AG04450 (cell line): ENCODE measurements at places on chromosomes 5 and 9.
A peak's percentile ranks its signal among the peaks of the same experiment; 100 is the strongest.

- DNase-seq, result no peak
Measured at GRCh38 chr5:157107508-157107907, 1.3 kb downstream of the HAVCR2 start.

DNA sequence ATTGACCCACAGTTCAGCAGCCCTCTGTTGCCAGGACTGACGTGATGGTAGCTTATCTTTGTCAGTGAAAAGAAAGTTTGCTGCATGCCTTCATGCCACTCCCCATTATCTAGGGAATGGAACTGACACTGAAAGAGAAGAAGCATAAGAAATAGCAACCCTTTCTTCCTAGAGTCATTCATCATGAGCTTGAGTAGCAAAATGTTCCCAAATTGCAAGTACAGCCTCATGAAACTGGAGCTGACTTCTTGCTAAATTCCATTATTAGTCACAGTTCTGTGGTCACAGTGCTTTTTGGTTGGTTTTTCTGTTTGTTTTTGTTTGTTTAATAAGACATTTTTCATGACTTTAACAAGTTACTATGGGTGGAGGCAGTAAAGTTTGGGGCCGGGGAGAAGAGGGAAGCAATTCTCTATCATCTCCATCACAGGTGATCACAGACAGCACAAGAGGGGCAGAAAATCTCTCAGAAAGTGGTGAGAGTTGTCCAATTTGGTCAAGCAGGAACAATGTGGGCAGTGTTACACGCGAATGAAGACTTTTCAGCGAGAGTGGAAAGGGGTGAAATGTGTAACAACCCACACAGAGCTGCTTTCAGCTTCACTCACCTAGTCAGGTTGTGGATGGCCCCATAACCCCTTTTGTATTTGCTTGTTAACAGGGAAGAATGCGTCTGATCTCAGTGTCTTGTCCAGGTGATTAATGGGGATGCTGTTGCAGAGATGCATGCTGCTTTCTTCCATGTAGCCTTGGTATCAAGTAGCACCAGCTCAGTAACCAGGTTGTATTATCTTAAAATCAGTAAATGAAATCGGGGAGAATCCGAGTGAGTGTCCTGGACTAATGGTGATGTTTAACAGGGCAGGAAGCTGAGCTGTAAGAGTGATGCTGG lies 440.4 kb downstream of the DMRT2 start:
- no peak for DNase-seq

DNA sequence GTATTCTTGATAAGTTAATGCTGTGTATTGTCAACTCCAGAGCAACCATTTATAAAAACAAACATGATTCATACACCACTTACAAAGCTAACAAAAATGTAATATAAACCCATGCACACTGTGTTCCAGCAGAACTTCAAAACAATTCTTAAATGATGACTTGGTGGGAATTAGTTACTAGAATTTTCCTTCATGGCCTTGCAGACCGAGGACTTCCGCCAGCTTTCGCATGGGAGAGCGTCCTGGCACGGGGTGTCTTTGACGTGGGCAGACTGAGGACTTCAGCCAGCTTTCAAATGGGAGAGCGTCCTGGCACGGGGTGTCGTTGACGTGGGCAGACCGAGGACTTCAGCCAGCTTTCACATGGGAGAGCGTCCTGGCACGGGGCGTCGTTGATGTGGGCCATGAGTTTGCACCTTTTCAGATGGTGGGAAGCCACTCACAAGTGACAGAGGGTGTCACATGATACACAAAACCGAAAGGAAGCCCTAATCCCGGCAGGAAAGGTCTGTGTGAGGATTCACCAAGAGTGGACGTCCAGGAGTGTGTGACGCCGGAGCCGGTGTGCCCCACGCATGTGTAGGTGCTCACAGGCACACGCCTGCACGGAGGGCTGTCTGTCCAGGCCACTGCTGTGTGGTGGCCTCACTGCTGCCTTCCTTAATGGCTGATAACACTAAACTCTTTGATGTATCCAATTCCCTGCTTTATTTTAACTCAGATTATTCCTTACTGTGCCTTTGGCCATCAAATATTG lies 211.3 kb upstream of the IRX4 start:
- peak; percentile 51 for DNase-seq

GRCh38 chr9:125564631-125565030 lies 142.4 kb downstream of the MAPKAP1 start:
- DNase-seq, result no peak

GRCh38 chr5:145407300-145408047 lies 427.7 kb downstream of the PRELID2 start:
- no peak for DNase-seq

GRCh38 chr9:85527331-85528020 lies 214.3 kb downstream of the AGTPBP1 start:
- no peak for DNase-seq

DNA sequence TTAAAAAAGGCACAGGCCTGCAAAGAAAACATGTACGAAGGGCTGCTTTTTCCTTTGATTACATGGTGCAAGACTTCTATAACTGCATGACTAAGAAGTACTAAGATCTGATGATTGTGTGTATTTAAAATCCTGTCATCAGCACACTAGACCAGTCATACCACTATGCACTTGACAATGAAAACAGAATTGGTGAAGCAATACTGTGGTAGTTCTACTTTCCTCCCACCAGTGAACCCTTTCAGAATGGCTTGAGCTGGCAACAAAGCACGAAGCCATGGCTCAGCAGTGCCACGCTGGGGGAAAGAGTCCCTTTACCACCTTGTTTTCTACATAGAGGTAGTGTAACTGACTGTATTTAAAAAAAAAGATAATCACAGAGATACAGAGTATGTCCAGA lies 49.0 kb upstream of the POU5F2 start:
- DNase-seq, result no peak

- DNase-seq, result no peak
Measured at GRCh38 chr9:117412841-117413240, 2.0 kb downstream of the ASTN2 start.

DNA sequence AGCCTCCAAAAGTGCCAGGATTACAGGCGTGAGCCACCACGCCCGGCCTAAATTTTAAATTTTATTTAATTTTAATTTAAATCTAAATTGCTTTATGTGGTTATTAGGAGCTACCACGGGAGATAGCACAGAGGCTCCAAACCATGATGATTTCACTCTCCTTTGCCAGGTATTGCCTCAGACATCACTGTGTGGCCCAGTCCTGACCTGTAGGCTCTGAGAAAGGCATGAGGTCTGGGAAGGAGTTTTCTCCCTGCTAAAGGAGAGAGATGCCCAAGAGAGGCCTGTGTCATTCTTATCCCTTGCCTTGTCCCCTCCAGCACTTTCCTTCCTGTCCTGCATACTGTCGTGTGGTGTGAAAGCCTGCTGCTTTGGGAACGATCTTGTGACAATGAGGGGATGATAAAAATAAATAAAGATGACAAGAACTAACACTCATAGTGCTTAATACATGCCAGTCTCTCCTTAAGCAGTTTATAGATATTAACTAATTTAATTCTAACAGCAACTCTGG lies 37.0 kb upstream of the BASP1 start:
- DNase-seq, result no peak

GRCh38 chr5:84213212-84213611 lies 171.5 kb downstream of the EDIL3 start:
- no peak for DNase-seq

DNA sequence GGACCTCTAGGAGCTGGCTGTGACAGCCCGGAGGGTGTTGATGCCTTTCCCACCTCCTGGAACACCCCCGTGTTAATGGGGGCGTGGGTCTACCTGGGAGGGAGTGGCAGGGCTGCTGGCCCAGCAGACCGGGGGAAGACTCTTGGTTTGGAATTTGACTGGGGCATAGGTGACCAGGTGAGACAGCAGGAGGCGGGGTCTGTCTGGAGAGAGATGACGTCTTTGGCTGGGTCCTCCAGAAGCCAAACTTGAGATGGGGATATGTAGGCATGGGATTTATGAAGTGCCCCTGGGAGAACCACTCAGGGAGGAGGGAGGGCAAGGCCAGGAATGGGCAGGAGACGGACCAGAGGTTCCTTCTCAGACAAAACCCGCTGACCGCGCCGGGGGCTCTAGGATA lies 42.6 kb downstream of the NEK6 start:
- no peak for DNase-seq

DNA sequence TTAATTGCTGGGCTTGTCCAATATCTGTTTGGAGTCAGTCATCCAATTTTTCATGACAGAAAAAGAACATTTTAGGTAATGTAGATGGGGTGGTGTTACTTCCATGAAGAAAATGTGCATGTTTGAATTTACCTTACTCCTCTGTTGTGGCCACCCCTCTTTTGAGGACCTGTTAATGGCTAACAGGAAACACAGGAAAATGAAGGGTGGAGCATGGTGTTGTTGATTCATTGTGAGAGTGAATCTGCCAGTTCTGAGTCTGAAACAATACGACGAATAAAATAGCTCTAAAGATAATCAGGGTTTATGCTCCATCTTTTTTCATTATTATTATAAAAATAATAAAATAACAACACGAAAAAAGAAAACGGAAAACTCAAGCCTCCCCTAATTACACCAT lies 335.3 kb downstream of the KDM4C start:
- DNase-seq, result no peak

DNA sequence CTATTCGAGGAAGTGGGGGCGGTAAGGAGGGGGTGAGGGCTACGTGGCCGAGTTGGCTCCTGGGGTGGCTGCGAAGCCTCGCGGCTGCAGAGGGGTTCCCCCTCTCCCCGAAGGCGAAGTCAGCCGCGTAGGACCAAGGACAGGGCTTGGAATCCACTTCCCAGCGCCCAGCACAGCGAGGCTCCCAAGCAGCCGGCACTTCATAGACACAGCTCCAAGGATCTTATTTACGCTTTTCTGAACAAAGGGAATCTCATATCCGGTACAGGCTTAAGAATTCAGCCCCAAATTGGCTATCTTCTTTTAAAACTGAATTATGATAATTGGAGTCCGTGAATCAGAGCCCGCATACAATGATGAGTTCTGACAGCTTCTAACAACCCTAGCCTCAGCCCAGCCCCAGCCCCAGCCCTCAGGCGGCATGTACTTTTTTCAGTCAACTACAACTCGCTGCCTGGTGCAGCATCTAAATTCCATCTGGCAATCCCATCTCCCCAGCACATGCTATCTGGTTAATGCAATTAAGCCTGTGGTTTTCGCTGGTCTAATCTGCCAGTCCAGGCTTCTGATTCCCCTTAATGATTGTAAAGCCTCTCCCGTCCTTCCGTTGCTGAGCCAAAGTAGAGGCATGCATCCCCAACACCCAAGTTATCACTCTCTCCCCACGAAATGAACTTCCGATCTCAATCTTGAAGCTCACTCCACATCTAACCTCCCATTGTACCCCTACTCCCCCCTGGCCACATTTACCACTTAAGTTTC lies 1.0 kb downstream of the ELAVL2 start:
- DNase-seq, result no peak

- peak; percentile 30 for DNase-seq
Measured at GRCh38 chr5:172380987-172381643, 73.2 kb downstream of the SH3PXD2B start.

DNA sequence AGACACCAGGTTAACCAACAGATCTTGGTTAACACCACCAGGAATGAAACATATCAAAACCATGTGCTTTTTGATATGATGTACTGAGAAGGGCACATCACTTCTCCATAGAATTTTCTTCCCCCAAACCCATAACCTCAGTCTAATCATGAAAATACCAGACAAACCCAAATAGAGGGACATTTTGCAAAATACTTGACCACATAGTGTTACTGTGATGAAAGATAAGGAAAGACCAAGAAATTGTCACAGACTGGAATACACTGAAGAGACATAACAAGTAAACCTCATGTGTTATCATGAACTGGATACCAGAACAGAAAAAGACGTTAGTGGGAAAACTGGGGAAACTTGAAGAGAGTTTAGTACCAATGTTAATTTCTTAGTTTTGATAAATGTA lies 74.9 kb upstream of the VCAN start:
- no peak for DNase-seq

DNA sequence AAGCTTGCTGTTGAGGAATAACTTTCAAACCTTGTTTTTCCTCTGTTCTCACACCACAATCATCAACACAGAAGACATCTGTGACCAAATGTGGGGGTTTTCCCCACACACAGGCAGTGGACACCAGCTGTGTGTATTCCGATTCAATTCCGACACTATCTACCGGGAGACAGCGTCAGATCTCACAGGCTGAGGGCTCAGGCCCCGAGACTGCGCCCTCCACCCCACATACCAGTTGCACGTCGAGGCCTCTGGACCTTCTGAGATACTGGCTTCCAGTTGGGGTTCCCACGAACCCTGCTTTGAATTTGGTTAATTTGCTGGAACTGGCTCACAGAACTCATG lies 41.3 kb downstream of the STK10 start:
- DNase-seq, result no peak

DNA sequence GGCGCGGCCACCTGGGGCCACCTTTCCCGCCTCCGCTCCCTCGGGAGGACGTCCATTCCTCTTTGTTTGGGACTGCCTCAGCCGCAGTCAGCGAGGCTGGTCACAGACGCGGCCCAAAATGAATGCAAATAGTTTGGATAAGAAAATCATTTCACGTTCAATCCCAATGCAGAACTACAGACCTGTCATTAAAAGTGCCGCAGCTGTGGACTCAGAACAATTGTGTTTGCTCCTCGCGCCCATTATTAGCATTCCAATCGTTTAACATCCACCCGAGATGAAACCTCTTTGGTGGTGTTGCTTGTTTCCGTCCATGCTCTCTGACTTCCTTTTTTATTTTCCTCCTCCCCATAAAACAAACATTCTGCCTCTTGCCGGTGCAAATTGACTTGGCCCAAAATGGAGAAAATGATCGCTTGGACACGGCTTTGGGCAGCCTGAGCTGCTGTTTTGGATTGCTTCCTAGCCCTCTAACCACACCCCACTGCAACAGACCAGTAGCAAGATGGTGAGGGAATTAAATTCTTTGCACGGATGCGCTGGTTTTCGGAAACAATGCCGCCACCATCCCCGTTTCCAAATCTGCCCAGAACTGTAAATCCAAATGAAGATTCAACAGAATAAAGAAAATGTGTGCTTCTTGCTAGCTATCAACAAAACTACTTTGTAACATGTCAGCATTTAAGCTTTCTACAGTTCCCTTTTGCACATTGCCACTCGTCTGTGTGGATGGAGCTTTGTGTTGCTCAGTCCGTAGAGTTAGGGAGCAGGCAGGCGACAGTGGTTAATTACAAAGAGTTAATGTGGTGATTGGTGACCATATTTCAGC lies 784 bp downstream of the NLN start:
- no peak for DNase-seq

DNA sequence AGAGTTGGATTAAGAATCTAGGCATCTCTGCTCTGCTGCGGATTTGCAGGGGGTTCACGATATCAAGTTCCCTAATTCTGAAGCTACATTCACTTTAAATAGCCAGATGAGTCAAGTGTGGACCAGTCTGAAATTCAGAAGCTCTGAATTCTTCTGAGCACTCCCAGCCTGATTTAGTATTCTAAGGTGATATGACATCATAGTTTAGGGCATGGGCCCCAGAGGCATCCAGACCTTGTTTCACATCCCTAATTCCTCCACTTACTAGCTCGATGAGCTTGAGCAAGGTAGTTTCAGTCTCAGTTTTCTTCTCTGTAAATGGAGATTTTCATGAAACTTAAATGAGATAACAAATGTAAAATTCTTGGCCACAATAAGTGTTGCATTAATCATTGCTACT lies 65.2 kb downstream of the TMEM167A start:
- no peak for DNase-seq
